CD4-positive, alpha-beta T cell treated with Interferon alpha-2 for 1 hour (primary cell): ENCODE measurements at places on chromosomes 3 and 15.

DNA sequence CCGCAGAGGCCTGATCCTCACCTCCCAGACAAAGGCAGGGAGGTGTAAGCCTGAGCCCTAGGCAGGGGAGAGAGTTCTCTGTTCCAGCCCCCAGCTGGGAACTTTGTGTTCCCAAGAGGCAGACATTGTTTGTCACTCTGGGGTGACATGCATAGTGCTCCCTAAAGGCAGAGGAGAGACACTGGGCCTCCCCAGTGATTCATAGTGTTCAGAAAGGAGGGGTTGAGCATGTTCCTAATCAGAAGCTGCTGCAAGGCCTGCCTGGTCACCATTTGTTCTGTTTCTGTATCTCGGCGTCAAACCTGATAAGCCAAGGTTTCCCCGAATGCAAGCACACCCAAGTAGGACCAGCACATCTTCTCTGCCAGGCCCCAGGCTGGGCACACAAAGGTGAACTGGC is 24.0 kb upstream of the SLC6A6 start:
- DNase-seq, result peak; percentile 12

- DNase-seq, result no peak
These were observed 186.0 kb upstream of the LPP start for GRCh38 chr3:187967993-187968392.

GRCh38 chr3:134775831-134776230 is 19.2 kb upstream of the EPHB1 start:
- DNase-seq, result no peak

DNA sequence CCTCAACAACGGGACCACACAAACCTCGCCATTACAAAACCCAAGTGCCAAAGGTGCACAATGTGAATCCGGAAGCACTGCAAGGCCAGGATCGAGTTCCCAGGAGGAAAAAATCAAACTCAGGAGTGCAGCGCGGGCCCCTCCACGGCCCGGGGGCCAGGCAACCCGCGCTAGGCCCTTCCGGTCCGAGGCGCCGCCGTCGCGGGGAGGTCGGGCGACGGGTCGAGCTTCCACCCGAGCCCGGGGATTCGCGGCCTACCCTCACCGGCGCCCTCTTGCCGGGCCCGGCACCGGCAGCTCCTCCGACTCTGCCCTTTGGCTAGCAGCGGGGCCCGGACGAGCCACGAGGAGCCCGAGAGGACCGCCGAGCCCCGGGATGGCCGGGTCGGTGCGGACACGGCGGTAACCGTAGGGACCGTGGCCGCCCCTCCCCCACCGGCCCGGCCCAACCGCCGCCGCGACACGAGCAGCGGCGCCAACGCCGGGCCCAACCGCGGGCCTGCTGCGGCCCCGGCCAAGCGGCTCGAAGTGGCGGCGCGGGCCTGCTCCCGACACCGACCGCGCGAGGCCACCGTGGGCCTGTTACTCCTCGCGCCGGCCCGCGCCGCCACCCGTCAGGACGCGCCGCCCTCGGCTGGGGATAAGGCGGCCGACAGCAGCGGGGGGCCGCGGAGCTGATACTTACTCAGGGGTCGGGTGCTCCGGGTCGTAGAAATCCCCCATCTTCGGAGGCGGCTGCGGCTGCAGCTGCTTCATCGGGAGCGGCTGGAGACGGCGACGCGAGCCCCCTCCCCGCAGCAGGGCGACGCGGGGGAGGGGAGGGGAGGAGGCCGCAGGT is 525 bp downstream of the SETD2 start:
- DNase-seq, result peak; percentile 40

- no peak for DNase-seq
These were observed 48.1 kb downstream of the SLC25A26 start for GRCh38 chr3:66268864-66269263.

DNA sequence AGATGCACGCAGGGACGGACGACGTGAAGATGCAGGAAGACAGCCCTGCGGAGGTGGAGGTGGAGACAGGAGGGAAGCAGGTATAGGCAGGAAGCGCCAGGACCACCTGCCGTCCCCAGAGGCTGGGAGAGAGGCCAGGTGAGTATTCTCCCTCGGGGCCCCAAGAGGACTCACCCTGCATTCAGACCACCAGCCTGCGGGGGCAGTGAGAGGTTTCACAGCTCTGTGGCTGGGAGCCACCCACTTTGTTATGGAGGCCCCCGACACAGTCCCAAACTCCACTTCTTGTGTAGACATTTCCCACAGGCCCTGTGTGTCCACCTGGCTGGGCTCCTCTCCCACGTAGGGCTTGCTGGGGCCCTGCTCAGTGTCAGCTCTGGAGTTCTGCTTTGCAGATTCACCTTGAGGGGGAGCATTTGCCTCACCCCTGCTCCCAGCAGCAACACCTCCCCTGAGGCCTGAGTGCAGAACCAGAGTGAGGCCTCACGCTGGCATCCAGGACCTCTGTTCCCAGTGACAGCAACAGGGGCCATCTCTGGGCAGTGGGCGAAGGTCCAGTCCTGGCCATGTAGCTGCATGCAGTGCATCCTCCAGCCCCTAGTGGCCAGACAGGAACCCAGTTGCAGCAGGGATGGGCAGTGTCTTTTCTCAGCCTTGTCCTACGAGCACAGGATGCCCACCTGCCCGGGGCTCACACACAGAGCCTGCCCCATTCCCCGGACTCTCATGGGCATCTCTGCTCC is 119.4 kb upstream of the IQSEC1 start:
- no peak for DNase-seq

DNA sequence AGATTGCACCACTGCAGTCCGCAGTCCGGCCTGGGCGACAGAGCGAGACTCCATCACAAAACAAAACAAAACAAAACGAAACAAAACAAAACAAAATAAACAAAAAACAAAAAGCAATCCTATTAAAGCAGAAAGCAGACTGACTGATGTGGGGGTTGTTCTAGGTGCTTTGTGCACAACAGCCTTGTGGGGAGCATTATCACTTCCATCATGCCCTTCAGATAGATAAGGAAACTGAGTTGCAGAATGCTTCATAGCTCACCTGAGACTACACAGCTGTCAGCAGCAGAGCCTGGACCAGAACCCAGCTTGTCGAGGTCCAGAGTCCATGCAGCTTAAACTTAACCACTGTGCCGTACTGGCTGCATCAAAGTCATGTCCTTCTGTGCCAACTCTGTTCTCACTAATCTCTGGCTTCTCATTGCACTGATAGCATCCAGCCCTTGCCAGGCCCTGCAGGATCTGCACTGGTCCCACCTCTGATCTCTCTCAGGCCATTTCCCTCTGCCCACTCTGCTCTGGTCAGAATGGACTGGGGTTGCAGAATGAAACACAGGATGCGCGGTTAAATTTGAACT is 47.6 kb upstream of the MRPS22 start:
- no peak for DNase-seq

GRCh38 chr15:90188914-90189748 is 12.0 kb upstream of the SEMA4B start:
- no peak for DNase-seq

GRCh38 chr3:33557829-33558228 is 117.6 kb upstream of the UBP1 start:
- DNase-seq, result no peak
